ENCODE measurements at places on chromosomes 6 and 20. TPM values are rescaled to one million over a fixed set of nuclear protein-coding genes. Genes with fewer than 3 reads are reported as not detected.

- no peak for DNase-seq
Observed at GRCh38 chr6:32529697-32530430, at the start of gene HLA-DRB5. Gene HLA-DRB5, minus strand, starts transcription at chr6:32530287. Its CDS starts 63 bp downstream, at chr6:32530224.

- no peak for DNase-seq
Observed at GRCh38 chr6:24031496-24031895, 94.5 kb upstream of the NRSN1 start.

DNA sequence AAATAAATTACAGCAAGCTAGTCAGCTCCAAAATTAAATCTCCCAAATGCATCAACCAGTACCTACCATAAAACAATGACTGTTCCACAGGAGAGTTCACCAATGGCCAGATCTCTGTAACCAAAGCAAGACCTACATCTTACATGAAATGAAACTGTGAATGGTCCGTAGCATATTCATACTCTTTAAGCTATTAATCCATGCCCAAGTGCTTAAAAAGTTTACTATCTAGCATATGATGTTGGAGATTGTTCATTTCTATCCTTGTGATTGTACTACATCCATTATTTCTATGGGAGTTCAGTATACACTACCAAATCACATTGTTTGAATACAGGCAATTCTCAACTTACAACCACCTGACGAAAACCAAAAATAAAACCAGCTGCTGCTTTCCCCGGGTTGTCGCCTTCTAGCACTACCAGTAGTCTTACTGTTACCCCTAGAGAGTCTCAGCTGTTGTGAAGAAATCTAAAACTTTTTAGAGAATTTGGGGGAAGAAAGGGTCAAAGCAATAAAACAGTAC, 38.0 kb downstream of the HIVEP2 start:
- no peak for DNase-seq

DNA sequence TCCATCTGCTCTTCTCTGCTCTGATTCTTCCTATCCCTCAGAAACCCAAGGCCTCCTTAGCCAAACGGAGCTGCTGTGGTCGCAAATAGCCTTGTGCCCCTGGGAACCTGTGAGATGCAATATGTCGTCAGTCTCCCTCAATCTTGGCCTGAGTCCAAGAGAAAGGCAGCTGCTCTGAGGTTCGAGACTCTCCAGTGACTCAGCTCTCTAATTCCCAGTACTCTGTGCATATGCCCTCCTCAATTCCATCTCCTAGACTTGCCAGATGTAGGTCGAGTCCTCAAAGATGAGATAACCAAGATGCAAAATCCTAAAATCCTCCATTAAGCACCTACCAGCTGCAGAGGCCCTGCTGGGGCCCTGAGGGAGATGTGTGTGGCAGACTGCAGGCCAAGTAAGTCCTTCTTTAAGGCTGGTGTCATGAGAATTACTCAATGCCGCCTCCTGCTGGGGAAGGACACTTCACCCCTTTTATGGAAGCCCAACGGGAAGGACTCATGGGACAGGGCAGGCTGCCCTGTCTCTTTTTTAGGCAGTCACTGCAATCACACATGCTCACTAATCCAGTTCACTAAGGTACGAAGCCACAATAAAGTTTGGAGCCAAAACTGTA, 28.5 kb downstream of the C6orf15 start:
- peak; percentile 33 for DNase-seq

DNA sequence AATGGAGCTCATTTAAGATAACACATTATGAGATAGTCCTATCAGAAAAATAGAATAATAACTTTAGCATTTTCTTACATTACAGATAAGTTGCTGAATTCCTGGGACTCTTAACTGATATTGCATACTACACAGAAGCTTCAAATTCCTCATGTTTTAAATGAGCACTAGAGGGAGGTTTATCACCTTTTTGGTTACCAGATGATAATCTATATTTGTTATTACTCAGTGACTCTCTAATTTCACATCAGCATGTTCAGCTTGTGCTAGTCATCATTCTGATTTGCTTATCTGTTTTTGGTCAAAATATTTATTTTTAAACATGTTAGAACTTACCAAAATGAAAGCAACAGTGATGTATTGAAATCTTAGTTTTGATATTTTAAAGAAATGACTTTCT, 20.5 kb upstream of the GJA10 start:
- DNase-seq: no peak

GRCh38 chr20:16048876-16049275, 524.4 kb downstream of the KIF16B start:
- DNase-seq: no peak

GRCh38 chr6:141653590-141653989, 479.1 kb upstream of the GJE1 start:
- no peak for DNase-seq

DNA sequence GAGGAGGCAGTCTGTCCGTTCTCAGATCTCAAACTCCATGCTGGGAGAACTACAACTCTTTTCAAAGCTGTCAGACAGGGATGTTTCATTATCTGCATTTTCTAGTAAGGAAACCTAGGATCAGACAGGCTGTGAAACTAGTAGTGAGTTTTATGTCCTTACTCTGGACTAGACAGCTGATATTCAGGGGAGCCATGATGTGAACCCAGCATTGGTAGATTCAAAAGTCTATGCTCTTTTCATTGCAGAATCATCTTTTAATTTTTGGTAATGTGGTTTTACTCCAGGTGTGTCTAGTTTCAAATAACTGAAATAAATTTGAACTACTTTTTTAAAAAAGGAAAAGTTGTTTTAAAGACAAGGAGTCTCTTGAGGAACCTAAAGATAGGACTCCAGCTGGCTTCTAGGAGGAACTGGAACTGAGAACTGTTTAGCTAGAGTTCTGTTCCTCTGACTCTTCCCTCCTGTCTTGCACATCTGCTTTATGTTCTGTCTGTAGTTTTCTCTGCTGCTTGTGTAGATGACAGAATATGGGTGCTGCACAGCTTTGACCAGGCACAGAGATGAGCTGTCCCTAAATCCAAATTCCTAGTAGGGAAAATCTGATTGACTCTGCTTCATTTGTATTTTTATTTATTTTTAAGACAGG, 27.8 kb upstream of the RNF144B start:
- no peak for DNase-seq

DNA sequence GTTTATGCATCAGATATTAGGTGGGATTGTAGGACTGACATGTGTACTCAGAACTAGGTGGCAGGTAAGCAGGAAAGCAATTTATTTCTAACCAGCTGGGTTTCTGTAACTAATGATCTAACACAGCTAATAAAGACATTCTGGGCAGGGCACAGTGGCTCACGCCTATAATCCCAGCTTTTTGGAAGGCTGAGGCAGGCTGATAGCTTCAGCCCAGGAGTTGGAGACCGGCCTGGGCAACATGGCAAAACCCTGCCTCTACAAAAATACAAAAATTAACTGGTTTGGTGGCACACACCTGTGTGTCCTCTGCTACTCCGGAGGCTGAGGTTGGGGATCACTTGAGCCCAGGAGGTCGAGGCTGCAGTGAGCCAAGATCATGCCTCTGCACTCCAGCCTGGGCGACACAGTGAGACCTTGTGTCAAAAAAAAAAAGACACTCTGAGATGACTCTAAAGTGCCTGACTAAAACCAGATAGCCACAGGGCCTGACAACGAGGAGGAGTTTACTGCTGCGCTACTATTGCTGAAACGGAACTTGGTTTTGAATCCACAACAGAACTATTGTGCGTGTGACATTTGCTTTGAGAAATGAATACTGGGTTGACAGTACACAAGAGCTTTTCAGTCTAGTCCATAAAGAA, 29.2 kb upstream of the CEP85L start:
- peak; percentile 28 for DNase-seq

- DNase-seq: no peak
Observed at GRCh38 chr6:13014504-13015378, 298.2 kb downstream of the PHACTR1 start.

GRCh38 chr6:35522660-35523658, 10.3 kb upstream of the TULP1 start:
- peak; percentile 69 for DNase-seq

- no peak for DNase-seq
Observed at GRCh38 chr6:162187168-162187935, 540.2 kb downstream of the PRKN start.

- DNase-seq: no peak
Observed at GRCh38 chr6:13847326-13848050, 33.1 kb upstream of the MCUR1 start.

DNA sequence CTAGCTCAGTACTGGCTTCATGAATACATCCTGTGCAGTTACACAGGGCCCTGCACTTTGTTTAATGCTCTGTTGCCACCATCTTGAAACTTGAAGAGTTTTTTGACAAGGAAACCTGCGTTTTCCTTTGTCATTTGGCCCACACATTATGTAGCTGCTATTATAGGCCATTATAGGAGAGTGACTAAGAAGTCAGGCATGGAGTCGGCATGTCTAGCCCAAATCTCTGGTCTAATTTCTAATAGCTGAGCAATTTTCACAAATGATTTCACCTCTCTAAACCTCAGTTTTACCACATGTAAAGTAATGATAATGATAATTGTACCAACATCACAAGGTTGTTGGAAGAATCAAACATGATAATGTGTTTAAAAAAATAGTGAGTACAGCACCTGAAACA, 67.1 kb upstream of the MYLIP start:
- DNase-seq: no peak

DNA sequence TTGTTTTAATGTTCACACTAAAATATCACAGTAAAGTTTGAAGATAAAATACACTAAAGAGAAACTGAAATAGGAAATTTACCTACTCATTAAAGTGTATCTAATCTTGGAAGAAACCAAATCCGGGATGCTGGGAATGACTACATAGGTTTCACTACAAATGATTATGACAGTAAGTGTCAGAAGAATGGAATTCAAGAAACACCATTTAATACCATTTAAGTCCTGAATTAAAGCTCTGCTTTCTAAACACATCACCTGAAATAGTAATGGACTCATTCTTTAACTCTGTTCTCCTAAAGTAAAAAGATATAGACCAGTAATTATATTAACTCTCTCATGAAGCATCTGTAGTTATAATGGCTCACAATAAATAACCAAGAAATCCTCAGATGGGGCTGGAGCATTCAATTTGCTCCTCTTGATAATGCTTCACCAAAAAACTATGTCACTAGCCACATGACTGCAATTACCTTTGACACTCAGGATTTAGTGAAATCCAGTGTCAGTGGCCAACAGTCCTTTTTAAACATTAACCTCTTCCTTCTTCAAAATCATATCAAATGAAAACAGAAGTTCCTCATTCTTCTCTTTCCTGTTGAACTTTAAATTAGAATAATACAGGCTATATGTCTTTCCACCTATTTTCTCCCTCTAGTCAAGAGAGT, 41.4 kb downstream of the MAP7 start:
- DNase-seq: no peak

- DNase-seq: no peak
Observed at GRCh38 chr20:60035-60918, 27.2 kb upstream of the DEFB125 start.

DNA sequence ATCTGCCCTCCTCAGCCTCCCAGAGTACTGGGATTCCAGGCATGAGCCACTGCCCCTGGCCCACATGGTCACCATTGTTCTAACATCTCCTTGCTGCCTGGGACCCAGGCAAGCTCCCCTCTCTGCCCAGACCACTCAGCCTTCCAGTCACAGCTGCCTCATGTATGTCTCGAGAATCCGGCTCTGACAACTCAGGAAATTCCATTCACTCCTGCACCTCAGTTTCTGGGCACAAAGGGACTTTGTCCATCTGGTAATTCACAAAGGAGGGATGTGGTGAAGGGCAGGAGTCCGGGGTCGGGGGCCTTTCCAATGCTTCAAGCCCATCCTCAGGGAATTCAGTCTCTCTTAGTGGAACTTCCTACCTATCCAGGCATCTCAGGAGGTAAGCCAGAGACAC, 40.7 kb downstream of the JPH2 start:
- no peak for DNase-seq

DNA sequence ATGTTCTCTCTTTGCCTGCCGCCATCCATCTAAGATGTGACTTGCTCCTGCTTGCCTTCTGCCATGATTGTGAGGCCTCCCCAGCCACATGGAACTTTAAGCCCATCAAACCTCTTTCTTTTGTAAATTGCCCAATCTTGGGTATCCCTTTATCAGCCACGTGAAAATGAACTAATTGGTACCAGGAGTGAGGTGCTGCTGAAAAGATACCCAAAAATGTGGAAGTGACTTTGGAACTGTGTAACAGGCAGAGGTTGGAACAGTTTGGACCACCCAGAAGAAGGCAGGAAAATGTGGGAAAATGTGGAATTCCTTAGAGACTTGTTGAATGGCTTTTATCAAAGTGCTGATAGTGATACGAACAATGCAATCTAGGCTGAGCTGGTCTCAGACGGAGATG, 694.9 kb downstream of the FRK start:
- no peak for DNase-seq

DNA sequence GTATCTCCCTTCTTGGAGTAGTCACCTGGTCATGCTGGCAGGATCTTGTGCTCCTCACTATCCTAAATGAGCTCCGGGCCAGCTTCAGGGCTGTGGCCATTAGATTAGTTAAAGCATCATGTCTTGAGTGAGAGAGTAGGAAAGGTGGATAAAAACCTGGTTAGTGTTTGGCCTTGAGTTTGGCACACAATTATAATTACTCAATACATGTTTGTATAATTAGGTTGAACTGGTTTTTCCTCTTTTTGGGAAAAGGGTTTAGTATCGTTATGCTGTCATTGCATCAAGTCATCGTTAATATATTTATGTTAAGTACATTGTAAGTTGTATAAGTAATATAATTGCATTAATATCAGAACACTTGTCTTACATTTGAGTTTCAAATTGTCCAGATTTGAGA, 126.3 kb downstream of the CDKAL1 start:
- DNase-seq: no peak

GRCh38 chr20:43984587-43984986, 69.9 kb downstream of the TOX2 start:
- DNase-seq: no peak

DNA sequence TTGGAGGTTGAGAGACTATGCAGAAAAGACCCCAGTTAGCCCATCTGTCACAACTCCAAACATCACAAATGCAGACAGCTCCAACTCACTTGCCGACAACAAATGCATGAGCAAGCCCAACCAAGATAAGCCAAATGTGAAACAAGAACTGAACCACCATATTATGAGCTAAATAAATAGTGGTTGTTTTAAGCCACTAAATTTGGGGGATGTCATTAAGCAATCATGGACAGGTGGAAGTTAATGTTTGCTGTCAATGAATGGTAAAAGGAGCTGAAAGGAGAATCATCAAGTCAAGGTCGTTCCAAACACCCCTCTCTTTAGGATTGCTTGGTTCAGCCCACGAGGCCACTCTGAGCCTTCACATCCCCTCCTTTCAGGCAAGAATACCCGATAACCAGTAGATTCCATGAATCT, 71.2 kb upstream of the PLCB4 start:
- no peak for DNase-seq

DNA sequence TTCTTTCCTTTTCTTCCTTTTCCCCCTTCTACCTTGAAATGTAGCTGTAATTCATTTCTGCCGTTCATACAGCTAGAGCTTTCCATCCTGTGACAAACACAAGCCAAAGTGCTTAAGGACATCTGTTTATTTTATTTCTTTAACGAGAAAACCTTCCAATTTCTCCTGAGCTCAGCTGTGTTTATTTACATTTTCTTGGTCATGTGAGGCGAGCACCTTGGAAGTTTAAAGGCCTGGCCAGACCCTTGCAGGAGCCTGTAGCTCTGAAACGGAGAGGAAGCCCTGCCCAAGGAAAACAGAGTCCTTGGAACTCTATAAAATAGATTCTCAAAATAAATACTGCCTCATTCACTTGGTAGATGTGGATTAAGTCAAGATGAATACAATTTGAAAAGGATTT, 223.1 kb downstream of the EYA2 start:
- DNase-seq: no peak

Gene PCSK2
- not detected for total RNA-seq

Gene TULP1
- total RNA-seq: not detected

Gene TCP11
- total RNA-seq: not detected

Gene SLC22A1
- total RNA-seq: not detected

Gene RNF144B
- total RNA-seq: 2.1 TPM

Gene SCUBE3
- not detected for total RNA-seq

Gene SMLR1
- total RNA-seq: not detected

Measured in activated naive CD8-positive, alpha-beta T cell treated with anti-CD3 and anti-CD28 coated beads for 36 hours (primary cell).